ENCODE measurements at places on chromosomes 6 and 20.

- DNase-seq: no peak
Measured at GRCh38 chr6:121764493-121764892, 329.0 kb downstream of the GJA1 start.

DNA sequence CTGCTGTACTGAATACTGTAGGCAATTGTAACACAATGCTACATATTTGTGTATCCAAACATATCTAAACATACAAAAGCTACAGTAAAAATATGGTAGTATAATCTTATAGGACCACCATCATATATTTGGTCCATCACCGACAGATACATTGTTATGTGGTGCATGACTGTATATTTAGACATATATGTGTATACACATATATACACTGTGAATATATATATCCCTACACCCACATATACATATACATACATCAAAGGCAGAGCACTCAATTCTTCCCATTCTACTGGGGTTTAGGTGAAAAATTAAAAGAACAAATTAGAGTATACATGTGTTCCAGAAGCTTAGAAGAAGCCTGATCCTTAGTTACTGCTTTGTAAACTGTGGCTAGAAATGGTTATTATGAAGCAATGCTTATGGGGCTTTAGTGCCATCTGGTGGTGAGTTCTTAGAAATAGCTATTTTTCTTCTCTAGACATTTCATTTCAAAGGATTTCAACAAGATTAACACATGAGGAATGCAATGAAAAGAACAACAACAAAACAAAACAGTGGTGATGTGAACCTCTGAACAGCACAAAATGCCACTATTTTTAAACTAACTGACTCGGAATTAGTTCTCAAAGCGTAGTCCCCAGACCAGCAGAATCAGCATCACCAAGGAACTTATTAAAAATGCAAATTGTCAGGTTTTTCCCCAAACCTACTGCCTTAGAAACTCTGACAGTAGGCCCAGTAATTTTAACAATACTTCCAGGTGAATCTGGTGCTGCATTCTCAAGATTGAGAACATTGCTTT, 38.0 kb downstream of the PKHD1 start:
- peak; percentile 27 for DNase-seq

DNA sequence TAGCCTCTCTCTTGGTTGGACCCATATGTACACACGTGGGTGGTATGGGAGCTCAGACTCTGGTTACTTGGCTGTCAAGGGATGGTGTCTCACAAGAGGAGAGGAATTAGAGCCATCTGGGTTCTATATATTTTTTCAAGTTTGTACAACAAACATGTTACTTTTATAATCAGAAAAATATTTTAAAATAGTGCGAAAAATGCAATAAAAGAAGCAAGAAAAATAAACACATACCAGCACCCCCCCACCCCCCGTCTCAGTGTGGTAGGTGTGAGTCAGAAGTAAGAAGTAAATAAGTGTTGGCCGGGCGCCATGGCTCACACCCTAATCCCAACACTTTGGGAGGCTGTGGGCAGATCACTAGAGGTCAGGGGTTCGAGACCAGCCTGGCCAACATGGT, 2.1 kb upstream of the TIAM2 start:
- no peak for DNase-seq

DNA sequence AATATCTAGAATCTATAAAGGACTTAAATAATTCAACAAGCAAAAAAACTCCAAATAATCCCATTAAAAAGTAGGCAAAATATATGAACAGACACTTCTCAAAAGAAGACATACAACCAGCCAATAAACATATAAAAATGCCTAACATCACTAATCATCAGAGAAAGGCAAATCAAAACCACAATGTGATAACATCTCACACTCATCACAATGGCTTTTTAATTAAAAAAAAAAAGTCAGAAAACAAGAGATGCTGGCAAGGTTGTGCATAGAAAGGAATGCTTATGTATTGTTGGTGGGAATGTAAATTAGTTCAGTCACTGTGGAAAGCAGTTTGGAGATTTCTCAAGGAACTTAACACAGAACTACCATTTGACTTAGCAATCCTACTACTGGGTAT, 979.6 kb upstream of the MAP3K7 start:
- no peak for DNase-seq

DNA sequence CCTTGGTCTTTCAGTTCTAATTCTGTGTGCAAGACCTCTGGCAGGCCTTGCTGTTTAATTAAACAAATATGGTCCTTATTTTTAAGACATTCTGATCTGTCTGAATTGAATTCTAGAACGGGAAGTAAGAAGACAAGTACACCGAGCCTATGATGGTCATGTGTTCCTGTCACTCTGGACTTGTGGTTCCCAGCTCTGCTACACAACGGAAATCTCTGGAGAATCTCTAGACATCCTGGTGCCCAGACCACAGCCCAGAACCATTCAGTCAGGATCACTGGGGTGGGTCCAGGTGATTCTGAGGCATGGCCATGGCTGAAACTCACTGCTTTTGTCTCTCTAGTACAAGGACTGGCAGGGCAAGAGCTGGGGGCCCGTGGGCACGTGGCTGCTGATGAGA, 15.9 kb upstream of the KCNK16 start:
- DNase-seq: no peak

GRCh38 chr20:46546936-46547335, 3.5 kb downstream of the OCSTAMP start:
- DNase-seq: no peak

GRCh38 chr6:157946865-157947532, 34.7 kb upstream of the SYNJ2 start:
- peak; percentile 24 for DNase-seq

- no peak for DNase-seq
Measured at GRCh38 chr6:76789580-76789979, 673.7 kb downstream of the HTR1B start.

GRCh38 chr6:1581120-1581991, 28.4 kb upstream of the FOXC1 start:
- DNase-seq: no peak

DNA sequence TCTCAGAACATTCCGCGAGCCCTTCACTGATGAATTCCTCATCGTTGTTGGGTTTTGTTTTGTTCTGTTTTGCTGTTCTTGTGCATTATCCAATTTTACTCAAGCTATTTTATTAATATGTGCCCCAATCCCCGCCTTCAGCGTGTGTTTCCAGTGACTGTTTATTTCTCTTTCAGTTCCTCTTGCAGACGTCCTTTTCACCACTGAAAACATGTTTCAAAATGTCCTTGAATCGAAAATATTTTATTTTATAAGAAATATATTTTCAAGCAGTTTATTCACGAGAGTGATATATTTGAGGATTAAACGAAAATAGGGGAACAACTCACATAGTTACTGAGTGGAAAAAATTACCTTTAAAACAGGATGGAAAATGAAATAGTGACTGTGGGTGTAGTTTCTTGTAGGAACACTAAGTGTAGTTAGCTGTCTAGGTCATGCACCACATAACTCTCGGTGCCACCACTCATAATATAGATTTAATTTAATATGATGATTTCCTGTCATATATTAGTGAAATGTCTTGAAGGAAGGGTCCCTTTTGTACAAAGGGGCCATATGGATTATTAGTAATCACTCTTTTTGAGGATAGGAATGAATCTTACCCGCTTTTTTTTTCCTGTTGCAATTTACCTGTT, 45.3 kb upstream of the HDDC2 start:
- no peak for DNase-seq

DNA sequence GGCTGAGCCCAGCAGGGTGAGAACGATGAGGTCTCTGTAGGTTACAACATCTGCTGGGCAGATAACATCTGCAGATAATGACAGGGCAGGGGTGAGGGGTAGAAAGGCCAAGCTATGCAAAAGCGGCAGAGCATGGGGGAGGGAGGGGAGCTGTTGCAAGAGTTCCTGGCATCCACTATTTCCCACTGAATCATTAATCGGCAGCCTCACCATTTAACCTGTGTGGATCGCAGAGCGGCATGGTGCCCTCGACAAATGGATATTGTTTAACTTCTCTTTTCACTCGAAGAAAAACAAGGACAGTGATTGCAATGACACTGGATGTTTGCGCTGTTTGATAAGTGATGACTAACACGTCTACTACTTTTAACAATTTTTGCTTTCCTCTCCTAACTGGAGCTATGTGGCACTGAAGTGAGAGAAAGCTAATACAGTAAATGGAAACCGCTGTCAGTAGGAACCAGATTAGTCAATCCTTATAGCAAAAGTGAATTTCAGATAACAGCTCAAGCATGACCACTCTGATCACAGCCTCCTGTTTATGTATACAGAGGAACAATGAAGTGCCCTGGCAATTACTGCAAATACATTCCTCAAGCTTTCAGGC, 381.5 kb downstream of the TFAP2A start:
- DNase-seq: no peak

GRCh38 chr6:154606457-154606856, 96.0 kb upstream of the CNKSR3 start:
- peak; percentile 23 for DNase-seq

GRCh38 chr6:107768044-107768443, 56.1 kb downstream of the SCML4 start:
- DNase-seq: no peak

GRCh38 chr6:119077643-119078375, 655 bp downstream of the FAM184A start:
- peak; percentile 66 for DNase-seq

GRCh38 chr20:56439771-56440291, 27.8 kb downstream of the CASS4 start:
- peak; percentile 18 for DNase-seq

GRCh38 chr20:4102381-4102780, 87.0 kb upstream of the RNF24 start:
- DNase-seq: no peak

DNA sequence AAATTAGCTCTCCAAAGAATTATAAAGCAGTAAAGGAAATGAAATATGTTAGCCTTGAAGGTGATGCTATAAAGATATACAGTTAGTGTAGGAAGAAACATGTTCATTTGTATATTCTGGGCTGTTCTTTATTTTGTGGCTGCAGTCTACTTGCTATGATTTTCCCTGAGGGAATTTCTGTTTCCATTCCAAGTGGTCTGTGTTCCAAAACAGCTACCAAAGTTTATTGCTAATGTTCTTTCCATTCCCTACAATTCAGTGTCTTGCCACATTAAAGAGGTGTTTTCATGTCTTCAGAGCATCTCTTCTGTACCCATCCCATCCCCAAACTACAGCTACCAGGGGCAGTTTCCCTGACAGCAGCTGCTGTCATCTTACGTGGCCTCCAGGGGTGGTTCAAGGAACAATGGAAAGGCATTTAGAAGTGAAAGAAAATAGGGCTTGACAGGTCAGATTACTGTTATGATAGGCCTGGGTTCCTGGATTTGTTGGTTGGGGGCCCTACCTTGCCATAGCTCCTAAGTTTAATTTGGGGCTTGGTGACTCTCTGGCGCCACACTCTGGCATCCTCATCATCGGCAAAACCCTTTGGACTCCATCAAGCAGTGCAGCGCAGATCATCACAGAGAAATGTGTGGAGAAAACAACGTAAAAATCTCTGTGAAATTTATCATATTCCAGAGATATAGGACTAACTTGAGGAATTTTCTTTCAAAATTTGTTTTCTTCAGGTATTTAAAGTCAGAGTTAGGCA, 33.8 kb upstream of the AIG1 start:
- peak; percentile 48 for DNase-seq

DNA sequence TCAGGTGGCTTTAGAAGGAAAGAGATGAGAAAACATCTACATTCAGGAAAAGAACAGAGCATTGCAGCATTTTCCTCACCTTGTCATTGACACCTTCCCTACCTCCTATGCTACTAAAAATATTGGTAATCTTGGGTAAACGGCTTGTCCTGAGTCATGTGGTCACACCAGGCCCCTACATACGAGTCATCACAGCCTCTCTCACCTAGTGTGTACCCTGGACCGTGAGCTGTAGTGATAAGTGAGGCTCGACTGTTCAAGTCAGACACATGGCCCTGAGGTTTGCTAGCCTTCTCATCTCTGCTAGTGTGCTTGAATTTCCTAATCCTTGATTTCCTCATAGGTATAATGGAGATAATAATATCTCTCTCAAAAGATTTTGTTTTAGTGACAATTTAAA, 29.6 kb upstream of the TMEM244 start:
- DNase-seq: no peak

DNA sequence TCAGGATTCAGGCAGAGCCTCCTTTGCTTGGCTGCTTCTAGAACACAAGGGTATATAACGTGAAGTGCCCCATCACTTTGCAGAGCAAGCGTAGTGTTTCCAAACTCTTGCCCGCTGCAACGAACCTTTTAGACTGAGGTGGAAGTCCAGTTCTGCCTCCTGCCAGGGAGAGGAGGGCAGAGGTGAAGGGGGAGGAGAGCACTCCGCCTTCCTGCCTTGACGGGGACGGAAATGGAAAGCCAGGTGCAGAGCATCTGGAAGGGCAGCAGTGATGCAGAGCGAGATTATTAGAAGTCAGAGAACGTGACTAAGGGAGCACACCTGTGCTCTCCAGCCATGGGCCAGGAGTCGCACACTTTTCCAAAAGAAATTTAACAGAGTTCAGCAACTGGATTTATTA, 63.4 kb downstream of the RREB1 start:
- no peak for DNase-seq

GRCh38 chr20:4592316-4593148, 129.2 kb upstream of the PRND start:
- DNase-seq: peak; percentile 43

DNA sequence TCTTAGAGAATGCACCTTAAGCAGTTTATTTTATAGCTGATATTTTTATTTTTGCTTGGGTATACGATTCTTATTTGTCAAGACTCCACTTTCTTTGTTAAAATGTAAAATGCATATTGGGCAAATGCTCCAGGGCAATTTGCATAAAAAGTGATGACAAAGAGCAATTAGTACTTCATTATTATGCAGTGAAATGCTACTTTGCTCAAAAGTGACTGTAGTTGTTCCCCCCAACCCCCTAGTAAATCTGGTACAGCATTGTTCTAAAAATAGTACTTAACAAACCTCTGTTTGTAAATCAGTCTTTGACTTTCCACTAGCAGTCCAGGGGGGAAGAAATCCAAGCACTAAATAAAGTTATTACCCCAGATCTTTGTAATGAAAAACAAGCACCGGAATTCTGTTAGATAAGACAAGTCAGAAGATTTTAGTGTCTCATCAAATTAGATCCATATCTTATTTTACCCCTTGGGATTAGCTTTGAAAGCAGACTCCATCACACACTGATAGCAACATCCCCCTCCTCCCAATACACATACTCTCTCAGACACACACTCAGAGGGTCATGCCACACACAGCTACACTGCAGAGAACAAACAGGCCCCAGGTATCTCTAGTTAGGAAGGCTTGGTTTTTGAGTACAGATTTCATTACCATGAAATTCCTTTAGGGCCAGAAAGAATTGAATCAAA, 32.9 kb upstream of the BACH2 start:
- DNase-seq: no peak

DNA sequence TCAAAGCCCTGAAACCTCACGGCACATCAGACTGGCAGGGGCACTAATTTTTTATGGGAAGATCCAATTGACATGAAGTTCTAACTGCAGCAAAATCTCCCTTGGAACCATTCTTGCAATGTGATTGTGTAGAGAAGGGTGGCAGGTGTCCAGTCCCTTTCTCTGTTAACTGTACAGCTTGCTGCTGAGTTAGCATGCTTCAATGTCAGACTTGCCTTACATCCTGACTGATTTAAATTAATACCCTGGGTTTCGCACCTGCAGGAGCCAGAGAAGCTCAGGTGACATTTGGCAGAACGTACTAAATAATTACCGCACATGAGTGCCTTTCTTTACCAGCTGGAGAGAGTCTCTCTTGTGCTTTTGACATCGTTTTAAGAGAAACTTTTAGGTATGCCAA, 123.0 kb downstream of the DOK5 start:
- DNase-seq: no peak

- DNase-seq: no peak
Measured at GRCh38 chr6:163946437-163946836, 531.9 kb downstream of the QKI start.

GRCh38 chr6:98827295-98828159, 6.8 kb upstream of the POU3F2 start:
- no peak for DNase-seq

Measured in activated CD4-positive, alpha-beta T cell treated with anti-CD3 and anti-CD28 coated beads, Interleukin-2, amount 10 ng/mL, durations not matched to agents 7 days and 5 days (primary cell).